AG08396 (cell line): ENCODE measurements at places on chromosomes 4 and X.

DNA sequence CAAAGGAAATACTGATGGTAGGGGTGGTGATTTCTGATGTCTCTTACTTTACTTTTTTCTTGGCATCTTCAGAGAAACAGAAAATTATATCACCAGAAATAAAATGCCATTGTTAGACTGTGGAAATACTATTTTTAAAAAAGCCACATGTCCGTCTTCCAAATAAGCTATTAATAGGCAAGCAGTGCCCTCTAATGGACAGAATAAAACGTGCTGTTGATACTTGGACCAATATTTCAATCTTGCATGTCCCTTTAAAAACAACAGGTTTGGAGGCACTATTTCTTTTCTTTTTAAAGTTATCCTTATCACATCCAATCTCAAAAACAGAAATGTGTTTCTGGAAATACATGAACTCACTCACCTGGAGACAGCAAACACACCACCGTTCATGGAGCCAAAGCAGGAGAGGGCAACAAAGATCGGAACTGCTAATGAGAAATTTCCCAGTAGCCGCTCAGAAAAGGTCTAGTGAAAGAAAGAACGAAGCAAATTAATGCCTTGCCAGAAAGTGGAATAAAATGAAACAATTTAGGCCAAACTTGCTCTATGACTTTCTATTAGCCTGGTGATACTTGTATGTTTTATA lies 59.2 kb downstream of the SLC7A11 start:
- DNase-seq: peak; percentile 23

GRCh38 chrX:124239324-124239723 lies 93.1 kb upstream of the TEX13D start:
- no peak for DNase-seq

- no peak for DNase-seq
Observed at GRCh38 chr4:102537269-102537668, 36.1 kb downstream of the NFKB1 start.

GRCh38 chrX:100447655-100448397 lies 37.8 kb upstream of the PCDH19 start:
- peak; percentile 62 for DNase-seq

GRCh38 chr4:77050962-77051361 lies 24.8 kb downstream of the CCNI start:
- DNase-seq: no peak

GRCh38 chr4:32342054-32342453 lies 1621.9 kb downstream of the PCDH7 start:
- DNase-seq: no peak

GRCh38 chrX:46168254-46168653 lies 377.0 kb downstream of the ZNF674 start:
- DNase-seq: no peak

DNA sequence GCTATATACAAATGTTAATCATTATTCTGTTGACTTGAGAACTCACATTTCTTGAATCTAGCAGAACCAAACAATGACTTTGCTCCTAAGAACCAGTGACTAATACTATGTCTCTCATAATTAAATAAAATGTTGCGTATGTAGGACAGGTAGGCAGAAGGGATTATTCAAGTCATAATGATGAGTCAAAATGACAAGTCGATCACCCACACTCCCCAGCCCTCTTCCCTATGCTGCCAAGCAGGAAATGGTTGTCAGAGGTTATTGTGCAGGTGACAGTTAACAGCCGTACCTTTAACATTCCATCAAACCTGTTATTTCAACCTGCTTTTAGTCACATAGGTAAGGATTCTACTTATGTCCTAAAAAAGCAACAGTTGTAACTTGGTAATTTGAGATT lies 22.0 kb upstream of the STK26 start:
- DNase-seq: no peak

GRCh38 chrX:115368876-115369275 lies 79.4 kb downstream of the LUZP4 start:
- DNase-seq: no peak

- no peak for DNase-seq
Observed at GRCh38 chr4:155676430-155676825, 9.8 kb downstream of the GUCY1A1 start.
